ENCODE measurements at places on chromosomes 2 and 18. TPM values are rescaled to one million over a fixed set of nuclear protein-coding genes. Genes with fewer than 3 reads are reported as not detected.

The EMX1 gene
- total RNA-seq: 0.08 TPM

The ERICH2 gene
- not detected for total RNA-seq

The NXPH2 gene
- total RNA-seq: not detected

The PCARE gene
- not detected for total RNA-seq

The CRYGC gene
- total RNA-seq: not detected

The CCDC138 gene
- 7.8 TPM for total RNA-seq

The LIMS4 gene
- 0.57 TPM for total RNA-seq

The SPP2 gene
- not detected for total RNA-seq

The CFAP65 gene
- total RNA-seq: 0.48 TPM

The SCN7A gene
- not detected for total RNA-seq

The FSHR gene
- total RNA-seq: not detected

The ANKRD30BL gene
- total RNA-seq: not detected

The FTCDNL1 gene
- total RNA-seq: 2.8 TPM

Data from A549 treated with Mapracorat at 1 μM for 4 hours (cell line).